Central memory CD8-positive, alpha-beta T cell (primary cell): ENCODE measurements at places on chromosomes 3 and 15.

DNA sequence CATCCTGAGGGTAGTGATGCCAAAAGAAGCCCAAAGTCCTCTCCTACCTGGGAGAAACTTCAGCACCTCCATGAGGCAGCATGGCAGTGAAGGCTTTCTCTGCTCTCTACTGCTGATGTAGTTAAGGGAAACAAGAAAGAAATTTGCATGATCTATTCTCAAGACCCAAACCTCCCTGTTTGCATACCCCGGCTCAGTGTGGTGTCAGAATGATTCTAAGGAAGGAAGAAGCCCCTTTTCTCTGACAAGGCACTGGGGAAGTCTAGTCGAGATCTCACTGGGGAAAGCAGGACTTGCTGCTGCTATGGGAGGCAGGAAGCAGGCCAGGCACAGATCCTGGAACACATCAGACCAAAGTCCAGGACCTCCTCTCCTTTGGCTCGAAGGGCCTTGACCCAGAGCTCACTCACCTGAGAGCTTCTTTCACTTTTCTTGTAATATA lies 89.4 kb upstream of the ICE2 start:
- no peak for DNase-seq

- no peak for DNase-seq
Observed at GRCh38 chr3:187974871-187975271, 179.1 kb upstream of the LPP start.

- no peak for DNase-seq
Observed at GRCh38 chr3:31438742-31439141, 94.0 kb upstream of the STT3B start.

- no peak for DNase-seq
Observed at GRCh38 chr3:116118475-116119169, 326.7 kb downstream of the LSAMP start.

DNA sequence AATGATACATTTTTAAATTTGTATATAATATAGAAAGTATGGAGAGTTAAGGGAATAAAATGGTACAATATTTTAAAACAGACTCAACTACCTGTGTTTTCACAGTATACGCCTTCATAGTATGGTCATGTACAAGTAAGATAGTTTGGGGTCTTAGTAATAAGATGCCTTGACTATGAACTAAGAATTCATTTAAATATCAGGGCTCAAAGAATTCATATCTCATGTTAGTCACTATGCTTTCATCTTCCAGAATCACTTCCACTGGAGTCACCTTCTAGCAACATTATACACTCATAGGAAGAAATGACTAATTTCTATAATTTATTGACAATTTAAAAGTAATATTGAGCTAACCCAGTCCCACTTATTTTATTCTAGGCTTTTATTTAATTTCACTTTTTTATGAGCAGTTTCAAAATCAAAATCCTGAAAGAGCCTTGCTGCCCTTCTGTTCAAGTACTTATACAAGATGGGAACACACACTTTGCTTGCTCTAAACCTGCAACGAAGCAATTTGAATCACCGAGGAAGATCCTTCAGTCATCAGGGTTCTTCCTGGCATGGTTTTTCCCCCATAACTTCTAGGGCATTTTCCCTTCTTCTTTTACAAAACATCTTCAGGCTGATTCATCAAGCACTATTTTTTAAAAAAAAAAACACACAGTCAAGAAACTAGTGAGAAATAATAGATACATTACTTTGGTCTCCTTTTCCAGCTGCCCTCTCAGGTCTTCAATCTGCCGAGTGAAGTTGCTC lies 94.1 kb downstream of the MYH15 start:
- no peak for DNase-seq

DNA sequence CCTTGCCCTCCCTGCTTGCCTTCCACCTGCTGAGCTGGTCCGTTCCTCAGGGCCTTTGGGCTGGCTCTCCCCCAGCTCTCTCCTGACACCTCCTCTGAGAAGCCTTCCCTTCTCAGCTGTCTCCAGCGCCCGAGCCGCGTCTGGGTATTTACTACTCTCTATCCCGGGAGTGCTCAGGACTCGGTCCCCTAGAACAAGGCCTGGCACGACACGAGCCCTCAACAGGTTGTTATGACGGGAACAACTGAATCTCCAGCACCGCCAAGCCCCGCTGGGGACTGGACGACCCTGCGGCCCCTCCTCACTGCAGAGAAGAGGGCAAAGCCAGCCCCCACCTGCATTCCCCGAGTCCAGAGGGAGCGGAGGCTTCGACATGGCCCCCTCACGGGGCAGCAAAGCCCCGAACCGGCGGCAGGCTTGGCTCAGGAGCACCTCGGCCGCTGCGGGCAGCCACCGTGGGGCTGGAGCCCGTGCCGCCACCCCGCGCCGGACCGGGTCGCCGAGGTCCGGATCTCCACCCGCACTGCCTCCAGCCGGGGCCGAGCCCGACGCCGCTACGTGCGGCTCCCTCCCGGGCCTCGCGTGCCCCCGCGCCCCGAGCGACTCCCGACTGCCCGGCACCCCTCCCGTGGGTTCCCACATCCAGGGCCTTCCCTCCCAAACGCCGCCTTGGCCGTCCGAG lies 792 bp downstream of the TPRA1 start:
- no peak for DNase-seq

DNA sequence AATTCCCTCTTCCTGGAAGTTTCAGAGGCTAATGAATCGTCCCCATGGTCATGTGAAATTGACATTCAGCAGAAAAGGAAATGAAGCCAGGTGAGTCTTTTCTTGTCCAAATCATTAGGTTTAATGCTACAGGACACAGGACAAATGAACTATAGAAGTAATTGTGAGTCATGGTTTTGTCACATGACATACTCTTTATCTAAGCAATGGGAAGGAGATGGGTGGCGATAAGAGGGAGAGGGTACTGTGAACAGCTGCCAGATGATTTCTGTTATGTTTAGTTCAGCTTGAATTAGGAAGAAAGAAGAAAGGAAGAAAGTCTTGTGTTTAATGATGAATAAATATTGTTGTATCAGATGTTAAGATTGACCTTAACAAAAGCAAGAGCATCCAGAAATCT lies 515.4 kb upstream of the ZNF717 start:
- no peak for DNase-seq

DNA sequence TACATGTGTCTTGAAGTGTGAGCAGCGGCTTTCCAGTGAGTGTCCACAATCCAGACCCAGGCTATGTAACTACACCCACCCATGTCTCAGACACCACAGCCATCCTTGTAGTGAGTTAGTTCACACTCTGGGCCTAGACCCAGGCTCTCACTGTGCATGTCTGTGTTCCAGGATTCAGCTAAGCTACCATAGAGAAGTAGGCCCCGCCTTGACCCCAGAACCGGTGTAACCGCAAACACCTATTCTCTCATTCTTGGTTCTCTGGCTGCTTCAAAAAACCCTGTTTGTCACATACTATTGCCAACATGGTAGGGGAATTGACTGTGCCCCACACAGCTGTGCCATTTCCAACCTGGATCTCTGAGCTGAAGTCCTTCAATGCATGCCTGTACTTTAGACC lies 560.6 kb downstream of the RSL24D1 start:
- no peak for DNase-seq

- no peak for DNase-seq
Observed at GRCh38 chr3:157285966-157286365, 126.0 kb upstream of the CCNL1 start.

DNA sequence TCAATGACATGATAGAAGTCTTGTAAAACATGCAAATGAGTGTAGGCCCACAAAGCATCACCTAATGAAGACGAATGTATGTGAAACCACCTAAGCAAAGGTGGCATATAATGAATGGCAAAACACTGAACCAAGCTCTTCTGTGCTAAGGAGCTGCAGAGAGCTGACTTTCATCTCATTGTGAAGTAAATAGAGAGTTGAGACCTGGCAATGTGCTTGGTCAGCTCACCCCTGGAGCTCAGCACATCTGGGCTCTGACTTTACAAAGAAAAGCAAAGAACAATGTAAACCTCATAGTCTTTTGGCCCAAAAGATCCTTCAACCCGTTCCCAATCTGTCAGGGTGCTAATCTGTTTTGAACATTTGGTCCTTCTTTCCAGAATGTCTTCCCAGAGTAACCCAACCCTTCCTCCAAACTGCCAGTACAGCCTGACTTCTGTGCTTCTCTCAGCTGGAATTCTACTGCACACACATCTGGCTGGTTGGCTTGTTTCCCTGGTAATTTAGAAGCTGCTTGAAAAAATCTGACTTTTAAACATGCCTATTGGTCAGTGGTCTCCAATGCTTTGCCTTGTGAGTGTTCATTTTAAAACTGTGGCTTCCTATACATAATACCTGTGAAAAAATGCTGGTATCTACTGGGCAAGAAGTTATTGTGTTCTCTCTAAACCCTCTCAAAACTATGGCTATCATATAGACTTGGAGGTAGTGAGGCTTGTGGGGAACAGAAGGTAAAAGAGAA lies 101.7 kb downstream of the CD200R1L start:
- no peak for DNase-seq

DNA sequence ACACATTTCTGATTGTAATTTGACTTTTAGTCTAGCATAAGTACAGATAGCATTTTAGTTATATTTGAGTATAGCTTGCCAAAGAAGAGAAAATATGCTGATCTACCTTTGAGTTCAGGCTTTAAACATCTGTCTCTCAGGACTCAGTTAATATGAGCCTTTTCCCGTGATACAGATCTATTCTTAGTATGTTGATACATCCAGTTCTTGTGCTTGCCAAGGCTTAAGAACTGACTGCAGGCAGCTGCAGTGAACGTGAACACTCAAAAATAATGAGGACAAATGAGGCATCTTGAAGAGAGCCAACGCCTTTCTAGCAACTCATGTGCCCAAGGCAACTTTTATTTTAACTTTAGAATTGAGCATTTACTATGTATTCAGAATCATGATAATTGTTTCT lies 325.5 kb downstream of the SI start:
- DNase-seq, result no peak

GRCh38 chr3:73955494-73956070 lies 330.8 kb upstream of the PDZRN3 start:
- DNase-seq, result no peak

DNA sequence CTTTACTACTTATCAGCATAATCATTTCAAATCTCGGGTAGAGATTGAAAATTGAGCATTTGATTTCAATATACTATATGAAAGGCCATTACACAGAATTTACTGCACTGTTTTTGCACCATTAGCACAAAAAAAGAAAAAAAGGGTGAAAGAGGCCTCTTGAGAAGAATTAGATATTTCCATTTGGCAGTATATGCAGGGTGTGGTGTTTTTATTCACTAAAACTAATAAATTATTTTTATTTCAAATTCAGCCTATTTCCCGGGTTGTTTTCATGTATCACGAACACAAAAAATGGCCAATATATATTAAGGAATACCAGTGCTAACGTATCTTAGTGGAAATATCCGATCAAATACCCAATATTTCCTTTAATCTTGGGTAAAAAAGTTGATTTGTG lies 110.5 kb upstream of the TBL1XR1 start:
- no peak for DNase-seq

GRCh38 chr15:43318990-43319771 lies 11.2 kb downstream of the LCMT2 start:
- DNase-seq, result no peak

GRCh38 chr3:18580268-18580667 lies 155.1 kb upstream of the SATB1 start:
- no peak for DNase-seq

DNA sequence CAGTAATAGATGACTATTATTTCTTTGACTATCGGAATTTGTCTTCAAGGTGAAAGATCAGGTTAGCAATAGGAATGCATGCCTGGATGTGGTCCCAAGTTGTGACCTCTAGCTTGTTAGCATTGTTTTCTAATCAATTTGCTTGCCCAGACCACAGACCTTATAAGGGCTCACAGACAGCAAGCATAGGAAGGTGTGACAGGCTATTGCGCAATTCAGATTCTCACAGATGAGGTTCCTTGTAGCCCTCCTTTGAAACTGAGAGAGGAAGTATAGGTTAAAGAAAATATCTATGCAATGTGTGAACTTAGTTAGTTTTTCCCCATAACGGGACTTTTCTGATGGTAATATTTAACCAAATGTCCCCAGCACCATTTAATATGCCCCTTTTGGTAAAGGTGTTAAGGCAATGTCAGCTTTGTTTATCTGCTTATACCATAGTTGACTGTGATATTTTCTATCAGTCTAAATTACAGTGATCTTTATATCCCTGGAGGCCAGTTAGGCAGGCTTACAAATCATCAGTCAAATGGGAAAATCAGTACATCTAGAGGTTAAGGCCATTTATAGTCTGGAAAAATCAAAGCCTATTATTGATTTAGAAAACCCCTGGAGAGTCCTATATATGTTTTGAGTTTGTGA lies 168.1 kb upstream of the MBNL1 start:
- peak; percentile 14 for DNase-seq

GRCh38 chr15:51100785-51101489 lies 6.2 kb upstream of the TNFAIP8L3 start:
- no peak for DNase-seq

- no peak for DNase-seq
Observed at GRCh38 chr3:109021556-109021955, 67.9 kb upstream of the GUCA1C start.

DNA sequence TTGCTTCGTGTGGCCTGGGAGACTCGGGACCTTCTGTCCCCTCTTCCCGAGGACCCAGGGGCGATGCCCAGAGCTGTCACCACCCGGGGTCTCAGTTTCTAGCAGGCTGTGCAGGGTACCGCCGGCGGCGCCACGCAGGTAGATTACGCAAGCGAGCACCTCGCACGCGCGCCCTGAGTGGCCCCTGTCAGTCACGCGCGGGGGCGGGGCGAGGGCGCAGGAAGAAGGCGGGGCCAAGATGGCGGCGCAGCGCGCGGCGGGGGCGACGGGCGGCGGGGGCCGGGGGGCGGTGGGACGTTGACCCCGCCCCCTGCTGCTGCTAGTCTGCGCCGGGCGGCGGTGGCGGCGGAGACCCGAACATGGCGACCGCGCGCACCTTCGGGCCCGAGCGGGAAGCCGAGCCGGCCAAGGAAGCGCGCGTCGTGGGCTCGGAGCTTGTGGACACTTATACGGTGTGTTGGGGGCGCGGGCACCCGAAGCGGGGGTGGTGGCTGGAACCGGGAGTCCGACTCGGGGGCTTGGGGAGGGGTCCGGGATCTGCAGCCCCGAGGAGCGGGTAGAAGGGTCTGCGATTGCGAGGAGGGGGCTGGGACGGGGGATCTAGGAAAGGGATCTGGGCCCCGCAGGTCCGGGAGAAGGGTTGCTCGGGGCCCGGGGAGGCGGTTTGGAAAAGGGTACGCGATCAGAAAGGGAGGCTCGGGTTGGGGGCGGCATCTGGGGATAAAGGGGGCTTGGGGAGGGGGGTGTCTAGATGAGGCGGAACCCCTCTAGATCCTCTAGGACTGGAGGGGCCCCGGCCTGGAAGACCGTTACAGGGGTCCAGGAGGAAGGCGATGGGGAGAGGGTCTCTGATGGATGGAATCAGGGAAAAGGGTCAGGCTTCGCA lies at the start of gene NISCH:
Gene NISCH, plus strand, starts transcription at position 322 of the 886 bp plus-strand sequence. Its CDS starts 38 bp downstream, at position 360.
- DNase-seq, result peak; percentile 94

GRCh38 chr3:141366285-141367037 lies 1.8 kb upstream of the ZBTB38 start:
- DNase-seq, result no peak
